Right lobe of liver (tissue), 6 donors: ENCODE measurements at places on chromosomes 16 and 17. TPM values are rescaled to one million over a fixed set of nuclear protein-coding genes. Genes with fewer than 3 reads are reported as not detected.

Gene CACNG3
- not detected for total RNA-seq

Gene SLC47A2
- total RNA-seq, result not detected

Gene KRT36
- not detected for total RNA-seq

Gene TMEM88
- total RNA-seq, result 1.6 TPM

Gene GJD3
- total RNA-seq, result not detected

Gene CCDC47
- total RNA-seq, result 69.6 TPM

Gene HOXB7
- total RNA-seq, result 0.34 TPM

Gene DHX58
- total RNA-seq, result 27.9 TPM

Gene TPSAB1
- total RNA-seq, result 0.43 TPM

Gene C17orf50
- total RNA-seq, result not detected

Gene CHAD
- total RNA-seq, result 6.5 TPM

Gene MYL4
- not detected for total RNA-seq

Gene PRSS33
- not detected for total RNA-seq

Gene TEX2
- 34.9 TPM for total RNA-seq

Gene HES7
- not detected for total RNA-seq

Gene PRSS36
- 1.6 TPM for total RNA-seq

DNA sequence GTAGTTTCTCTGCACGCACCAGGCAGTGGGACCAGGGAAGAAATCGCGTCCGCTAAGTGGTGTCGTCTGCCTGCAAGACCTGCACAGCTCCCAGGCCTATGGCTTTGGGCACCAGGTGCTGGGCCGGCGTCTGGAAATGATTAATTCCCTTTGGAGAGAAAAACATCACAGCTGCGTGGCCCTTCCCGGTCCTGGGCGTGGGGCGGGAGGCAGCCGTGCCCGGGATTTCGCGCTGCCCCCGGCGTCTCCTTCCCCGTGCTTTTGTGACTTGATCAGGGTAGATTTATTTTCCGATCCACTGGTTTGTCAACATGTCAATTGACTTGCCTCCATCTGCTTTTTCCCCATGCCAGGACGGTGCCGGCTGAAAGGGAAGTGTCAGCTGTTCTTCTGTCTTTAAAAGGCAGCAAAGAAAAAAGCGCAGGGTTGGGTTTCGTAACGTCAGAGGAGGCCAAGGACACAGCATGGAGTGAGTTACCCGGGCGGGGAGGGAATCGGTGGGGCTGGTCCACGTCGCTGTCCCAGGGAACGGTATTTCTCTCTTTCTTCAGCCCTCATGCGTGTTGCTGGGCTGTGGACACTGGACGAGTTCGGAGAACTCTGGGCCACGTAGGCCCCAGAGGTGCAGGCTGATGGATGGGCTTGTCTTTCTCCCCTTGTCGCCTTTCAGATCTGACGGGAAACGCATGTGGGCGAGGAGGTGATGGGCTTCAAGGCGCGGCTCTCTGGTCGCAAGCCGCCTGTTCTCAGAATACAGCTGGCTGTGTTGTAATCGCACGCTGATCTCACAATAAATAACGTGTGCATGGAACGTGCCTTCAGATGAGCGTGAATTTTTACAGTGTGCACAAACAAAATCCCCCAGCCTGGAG is 188.1 kb upstream of the ZNF469 start:
- H3K4me1 ChIP-seq, result no peaks in the 10 kb centered on the region
- no peak overlapping the region for H3K27ac ChIP-seq
- no peak overlapping the region for H3K4me3 ChIP-seq

- H3K4me1 ChIP-seq, result no peaks in the 10 kb centered on the region
- DNase-seq, result no peak
- no peaks in the 10 kb centered on the region for H3K27me3 ChIP-seq
- H3K4me3 ChIP-seq, result no peak overlapping the region
- H3K36me3 ChIP-seq, result no peaks in the 10 kb centered on the region
- H3K27ac ChIP-seq, result no peak overlapping the region
Observed at GRCh38 chr17:77473615-77474226, 333.0 kb downstream of the SEC14L1 start.

DNA sequence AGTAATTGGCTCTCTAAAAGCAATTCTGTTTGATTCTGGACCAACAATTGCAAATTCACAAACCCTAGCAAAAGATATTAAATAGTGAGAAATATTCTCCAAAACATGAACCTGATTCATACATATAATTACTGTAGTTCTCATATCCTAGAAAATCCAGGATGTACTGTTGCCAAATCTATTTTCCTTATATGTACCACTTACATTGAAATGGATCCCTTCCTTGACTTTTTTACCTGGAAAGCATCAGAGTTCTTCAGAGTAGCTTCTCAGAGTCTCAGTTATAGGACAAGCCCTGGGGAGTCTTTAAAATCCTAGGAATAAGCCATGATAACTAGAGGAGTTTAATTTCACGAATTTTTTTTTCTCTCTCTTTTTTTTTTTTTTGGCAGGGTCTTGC is 16.7 kb downstream of the TMEM92 start:
- H3K27me3 ChIP-seq, result no peaks in the 10 kb centered on the region
- DNase-seq, result no peak
- peaks cover 29% of the 10 kb centered on the region for H3K4me1 ChIP-seq
- H3K4me3 ChIP-seq, result no peak overlapping the region
- no peaks in the 10 kb centered on the region for H3K36me3 ChIP-seq
- H3K27ac ChIP-seq, result no peak overlapping the region

DNA sequence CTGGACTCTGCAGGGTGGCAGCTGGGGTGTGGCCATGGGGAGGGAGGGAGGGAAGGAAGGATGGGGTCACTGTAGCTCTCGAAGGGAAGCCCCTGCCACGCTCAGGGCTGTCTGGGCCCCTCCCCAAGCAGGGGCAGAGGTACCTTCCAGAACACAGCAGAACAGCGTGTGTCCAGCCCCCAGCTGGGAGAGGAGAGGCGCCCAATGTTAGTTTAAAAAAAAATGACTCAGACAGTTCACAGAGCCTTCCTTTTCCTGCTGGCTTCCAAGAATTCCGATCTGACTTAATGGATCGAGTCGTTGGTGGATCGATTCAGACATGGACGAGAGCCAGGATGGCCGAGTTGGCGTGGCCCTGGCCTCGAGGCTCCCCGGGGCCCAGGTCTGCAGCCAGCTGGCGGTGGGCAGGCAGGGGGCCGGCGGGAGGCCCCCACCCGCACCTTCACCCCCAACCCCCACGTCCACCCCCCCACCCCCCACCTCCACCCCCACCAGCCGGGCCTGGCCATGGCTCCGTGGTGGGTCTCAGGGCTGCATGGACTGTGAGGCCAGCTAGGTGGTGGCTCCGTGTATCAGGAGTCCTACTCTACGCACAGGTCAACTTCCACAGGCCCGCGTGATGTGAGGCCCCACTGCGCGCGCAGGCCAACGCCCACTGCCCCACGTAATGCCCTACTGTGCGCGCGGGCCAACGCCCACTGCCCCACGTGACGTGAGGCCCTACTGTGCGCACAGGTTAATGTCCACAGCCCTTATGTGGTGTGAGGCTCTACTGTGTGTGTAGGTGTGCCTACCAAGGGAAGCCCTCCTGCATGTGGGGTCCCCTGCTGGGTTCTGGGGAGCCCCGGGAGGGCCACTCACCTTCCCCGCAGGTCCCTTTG is 21.8 kb downstream of the CACNA1H start:
- H3K27me3 ChIP-seq, result no peaks in the 10 kb centered on the region
- H3K4me3 ChIP-seq, result no peak overlapping the region
- no peak for DNase-seq
- no peaks in the 10 kb centered on the region for H3K36me3 ChIP-seq

- H3K4me3 ChIP-seq, result no peak overlapping the region
- H3K4me1 ChIP-seq, result no peaks in the 10 kb centered on the region
- H3K27ac ChIP-seq, result no peak overlapping the region
- no peak for DNase-seq
- H3K36me3 ChIP-seq, result no peaks in the 10 kb centered on the region
Observed at GRCh38 chr16:17367036-17367435, 103.7 kb downstream of the XYLT1 start.

- no peak for DNase-seq
- no peak overlapping the region for H3K4me3 ChIP-seq
- H3K36me3 ChIP-seq, result no peaks in the 10 kb centered on the region
- H3K27ac ChIP-seq, result no peak overlapping the region
Observed at GRCh38 chr17:13102477-13102876, 84.7 kb upstream of the ELAC2 start.

DNA sequence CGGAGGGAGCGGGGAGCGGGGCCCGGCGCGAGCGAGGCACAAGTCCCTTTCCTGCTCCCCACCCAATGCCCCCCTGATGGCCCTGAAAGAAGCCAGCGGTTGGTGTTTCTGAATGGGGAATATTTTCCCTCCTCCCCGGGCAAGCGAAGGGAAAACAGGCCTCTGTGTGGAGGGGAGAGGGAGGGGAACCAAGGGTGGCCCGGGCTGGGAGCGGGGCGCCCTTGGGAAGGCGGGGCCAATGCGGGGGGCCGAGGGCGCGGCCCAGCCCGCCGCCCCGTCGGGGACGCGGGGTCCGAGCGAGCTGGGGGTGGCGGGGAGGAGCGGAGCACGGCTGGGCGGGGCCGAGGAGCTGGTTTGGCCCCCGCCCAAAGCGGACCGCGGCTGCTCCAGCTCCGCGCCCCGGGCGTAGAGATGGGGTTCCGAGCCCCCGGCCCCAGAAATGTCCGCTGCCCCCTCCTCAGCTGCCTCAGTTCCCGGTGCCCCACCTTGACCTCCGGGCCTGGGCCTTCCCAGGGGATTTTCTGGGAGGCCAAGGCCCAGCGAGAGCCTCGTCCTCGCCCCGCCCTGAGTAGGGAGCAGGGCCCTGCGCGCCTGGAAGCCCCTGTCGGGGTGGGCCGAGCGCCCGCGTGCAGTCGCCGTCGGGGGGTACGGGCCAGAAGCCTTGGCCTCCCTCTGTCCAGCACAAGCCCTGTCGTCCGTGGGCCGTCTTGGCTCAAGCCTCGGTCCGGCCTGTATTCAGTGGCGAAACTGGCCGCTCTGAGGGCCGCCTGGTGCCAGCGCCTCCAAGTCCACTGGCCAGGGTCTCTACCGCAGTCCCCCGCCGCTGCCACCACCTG is 3.9 kb upstream of the HEXIM1 start:
- H3K27me3 ChIP-seq, result no peaks in the 10 kb centered on the region
- peak; percentile 70 for DNase-seq
- peaks cover 8% of the 10 kb centered on the region for H3K36me3 ChIP-seq
- peak overlapping the region; percentile 47 for H3K4me3 ChIP-seq
- H3K4me1 ChIP-seq, result peaks cover 17% of the 10 kb centered on the region
- peak overlapping the region; percentile 67 for H3K27ac ChIP-seq

DNA sequence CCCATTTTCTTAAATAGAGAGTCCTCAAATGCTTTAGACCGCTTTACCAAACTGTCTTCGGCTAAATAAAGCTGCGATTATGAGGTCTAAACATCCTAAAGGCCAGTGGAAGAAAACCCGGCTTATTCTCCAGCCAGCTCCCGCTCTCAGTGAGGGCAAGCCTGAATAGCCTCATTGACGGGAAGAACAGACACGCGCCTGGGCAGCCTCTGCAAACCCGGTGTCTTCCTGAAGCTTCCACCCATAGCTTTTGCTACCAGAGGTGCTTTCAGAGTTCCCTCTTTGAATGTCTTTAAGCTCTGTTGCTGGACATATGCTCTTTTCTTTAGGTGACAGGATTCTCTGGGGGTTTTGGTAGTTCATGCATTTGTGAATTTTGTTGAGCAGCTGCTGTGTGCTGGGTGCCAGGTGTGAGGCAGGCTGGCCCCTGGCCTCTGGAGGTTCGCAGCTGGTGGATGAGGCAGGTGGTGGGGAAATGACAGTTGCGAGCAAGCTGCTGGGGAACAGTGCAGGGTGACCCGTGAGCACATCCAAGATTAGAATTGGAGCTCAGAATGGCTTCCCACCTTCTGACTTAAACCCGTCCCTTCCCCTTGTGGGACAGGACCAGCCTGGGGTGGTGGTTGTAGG is 44.7 kb downstream of the CRISPLD2 start:
- no peaks in the 10 kb centered on the region for H3K4me1 ChIP-seq
- no peaks in the 10 kb centered on the region for H3K27me3 ChIP-seq
- no peak overlapping the region for H3K27ac ChIP-seq
- DNase-seq, result no peak

GRCh38 chr16:85461022-85461813 is 151.9 kb upstream of the GSE1 start:
- H3K4me1 ChIP-seq, result peaks cover 13% of the 10 kb centered on the region
- H3K27ac ChIP-seq, result no peak overlapping the region
- H3K27me3 ChIP-seq, result no peaks in the 10 kb centered on the region
- no peak for DNase-seq

DNA sequence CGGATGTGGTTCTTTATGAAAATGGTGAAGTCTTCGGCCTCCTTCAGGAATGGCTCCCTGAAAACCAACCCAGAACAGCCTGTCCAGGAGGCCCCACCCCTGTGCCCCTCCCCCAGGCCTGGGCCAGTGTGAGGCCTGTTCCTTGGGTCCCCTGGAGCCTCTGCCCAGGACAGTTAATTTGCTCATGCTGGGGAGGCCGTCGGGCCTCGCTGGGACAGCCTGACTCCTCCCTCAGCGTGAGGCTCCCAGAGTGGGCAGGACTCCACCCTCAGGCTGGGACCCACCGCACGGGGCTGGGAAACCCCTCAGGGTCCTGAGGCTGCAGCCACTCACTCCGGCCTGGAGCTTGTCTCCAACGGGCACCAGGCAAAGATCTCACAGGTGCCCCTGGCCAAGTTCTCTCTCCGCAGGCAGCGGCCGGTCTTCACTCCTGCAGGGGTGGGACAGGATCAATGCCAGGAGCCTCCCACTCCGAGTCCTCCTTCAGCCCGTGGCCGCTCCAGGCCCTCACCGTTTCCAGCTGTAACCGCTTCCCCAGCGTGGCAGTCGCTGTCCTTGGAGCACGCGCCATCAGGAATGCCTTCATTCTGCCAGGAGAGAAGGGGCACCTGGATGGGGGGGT is 5.8 kb downstream of the P2RX5 start:
- no peak overlapping the region for H3K4me3 ChIP-seq
- H3K27me3 ChIP-seq, result no peaks in the 10 kb centered on the region
- H3K36me3 ChIP-seq, result no peaks in the 10 kb centered on the region

GRCh38 chr17:72681844-72682243 is 410.6 kb downstream of the SLC39A11 start:
- H3K36me3 ChIP-seq, result no peaks in the 10 kb centered on the region
- no peak overlapping the region for H3K27ac ChIP-seq
- H3K27me3 ChIP-seq, result no peaks in the 10 kb centered on the region
- no peak for DNase-seq

GRCh38 chr17:66627985-66628384 is 206.9 kb upstream of the CACNG5 start:
- no peak overlapping the region for H3K4me3 ChIP-seq
- no peaks in the 10 kb centered on the region for H3K4me1 ChIP-seq
- DNase-seq, result no peak
- H3K36me3 ChIP-seq, result no peaks in the 10 kb centered on the region

DNA sequence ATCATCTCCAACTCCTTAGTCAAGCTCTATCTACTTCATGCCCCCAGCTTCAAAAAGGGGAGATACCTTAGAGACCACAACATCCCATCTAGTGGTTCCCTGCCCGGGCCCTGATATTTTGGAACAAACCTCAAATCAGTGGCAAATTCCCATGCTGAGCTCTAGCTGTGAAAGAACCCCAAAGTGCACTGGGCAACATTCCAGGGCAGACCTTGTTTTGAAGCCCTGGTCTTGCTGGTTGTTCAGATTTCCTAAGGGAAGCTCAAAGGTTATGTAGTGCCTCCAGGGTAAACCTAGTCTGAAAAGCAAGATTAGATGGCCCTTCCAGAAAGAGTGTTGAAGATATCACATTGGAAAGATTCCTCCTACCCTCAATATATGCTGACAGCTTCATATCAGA is 16.3 kb downstream of the FAM117A start:
- peak overlapping the region; percentile 29 for H3K27ac ChIP-seq
- no peak overlapping the region for H3K4me3 ChIP-seq
- DNase-seq, result peak; percentile 61
- no peaks in the 10 kb centered on the region for H3K4me1 ChIP-seq

- no peaks in the 10 kb centered on the region for H3K27me3 ChIP-seq
- no peaks in the 10 kb centered on the region for H3K36me3 ChIP-seq
- H3K4me3 ChIP-seq, result no peak overlapping the region
- no peaks in the 10 kb centered on the region for H3K4me1 ChIP-seq
- H3K27ac ChIP-seq, result no peak overlapping the region
- no peak for DNase-seq
Observed at GRCh38 chr17:78325076-78325687, 34.7 kb downstream of the SOCS3 start.
